ENCODE measurements at places on chromosomes 5 and 9.

- H3K27me3 ChIP-seq = no peaks in the 10 kb centered on the region
- DNase-seq = no peak
- H3K4me3 ChIP-seq = no peak overlapping the region
- no peaks in the 10 kb centered on the region for H3K36me3 ChIP-seq
Observed at GRCh38 chr9:99825172-99826046, 3.7 kb downstream of the NR4A3 start.

DNA sequence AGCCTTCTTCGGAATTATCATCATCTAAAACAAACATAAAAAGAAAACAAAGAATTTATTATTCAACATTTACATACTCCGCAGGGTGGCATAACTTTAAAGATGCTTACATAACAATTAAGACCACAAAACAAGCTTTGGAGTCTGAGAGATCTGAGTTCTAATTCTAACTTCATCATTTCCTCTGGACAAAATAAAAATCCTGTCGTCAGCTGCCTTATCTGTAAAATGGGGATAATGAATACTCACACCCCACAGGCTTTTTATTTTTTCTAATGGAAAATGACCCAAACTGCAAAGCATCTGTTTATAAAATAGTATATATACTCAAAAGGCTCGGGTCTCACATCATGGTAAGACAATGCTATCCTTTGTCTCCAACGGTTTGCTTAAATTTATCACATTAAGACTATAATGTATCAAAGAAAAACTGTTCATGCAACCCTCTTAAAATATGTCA is 4.3 kb downstream of the ARRDC3 start:
- peaks cover 48% of the 10 kb centered on the region for H3K36me3 ChIP-seq
- no peak for DNase-seq
- peak overlapping the region; percentile 100 for H3K27ac ChIP-seq
- no peaks in the 10 kb centered on the region for H3K27me3 ChIP-seq

- H3K4me1 ChIP-seq = no peaks in the 10 kb centered on the region
- DNase-seq = no peak
- no peak overlapping the region for H3K27ac ChIP-seq
- H3K27me3 ChIP-seq = no peaks in the 10 kb centered on the region
- H3K4me3 ChIP-seq = no peak overlapping the region
Observed at GRCh38 chr9:78103971-78104433, 72.4 kb upstream of the GNAQ start.

DNA sequence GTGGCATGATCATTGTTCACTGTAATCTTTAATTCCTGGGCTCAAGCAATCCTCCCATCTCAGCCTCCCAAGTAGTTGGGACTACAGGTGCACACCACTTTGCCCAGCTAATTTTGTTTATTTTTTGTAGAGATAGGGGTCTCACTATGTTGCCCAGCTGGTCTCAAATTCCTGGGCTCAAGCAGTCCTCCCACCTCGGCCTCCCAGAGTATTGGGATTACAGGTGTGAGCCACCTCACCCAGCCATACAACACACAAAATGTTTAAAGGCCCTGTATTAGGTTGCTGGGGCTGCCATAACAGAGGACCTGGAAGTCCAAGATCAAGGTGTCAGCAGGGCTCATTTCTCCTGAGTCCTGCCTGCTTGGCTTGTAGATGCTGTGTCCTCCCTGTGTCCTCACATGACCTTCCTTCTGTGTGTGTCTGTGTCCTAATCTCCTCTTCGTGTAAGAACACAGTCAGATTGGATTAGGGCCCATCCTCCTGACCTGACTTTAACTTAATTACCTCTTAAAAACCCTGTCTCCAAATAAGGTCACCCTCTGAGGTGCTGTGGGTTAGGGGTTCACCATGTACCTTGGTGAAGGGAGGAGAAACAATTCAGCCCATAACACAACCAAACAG is 5.4 kb downstream of the UBE2QL1 start:
- peaks cover 4% of the 10 kb centered on the region for H3K36me3 ChIP-seq
- peaks cover 21% of the 10 kb centered on the region for H3K27me3 ChIP-seq
- peaks cover 53% of the 10 kb centered on the region for H3K4me1 ChIP-seq
- DNase-seq = no peak
- no peak overlapping the region for H3K4me3 ChIP-seq

- no peak for DNase-seq
- no peaks in the 10 kb centered on the region for H3K27me3 ChIP-seq
- no peak overlapping the region for H3K4me3 ChIP-seq
Observed at GRCh38 chr5:61279725-61280124, 52.3 kb upstream of the ZSWIM6 start.

DNA sequence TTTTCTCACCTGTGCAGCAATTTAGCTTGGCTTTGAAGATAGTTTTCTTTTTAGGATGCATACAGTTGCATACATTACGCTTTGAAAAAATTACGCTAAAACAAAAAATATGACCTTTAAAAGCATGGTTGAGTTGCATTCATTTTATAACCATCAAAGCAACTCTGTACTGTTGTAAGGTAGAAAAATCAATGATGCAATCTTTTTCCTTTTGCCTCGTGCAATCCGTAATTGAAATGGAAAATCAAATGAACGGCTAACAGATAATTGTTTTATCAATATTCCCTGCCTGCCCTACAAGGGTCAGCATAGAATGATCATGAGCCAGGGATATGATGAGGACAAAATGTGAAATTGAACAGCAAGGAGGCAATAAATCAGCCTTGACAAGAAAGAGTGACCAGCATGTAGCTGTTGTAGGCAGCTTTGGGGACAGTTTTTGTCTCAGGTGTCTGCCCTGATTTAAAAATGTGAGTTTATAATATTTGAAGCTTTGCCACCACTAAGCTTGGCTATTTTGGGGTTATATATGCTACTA is 98.2 kb downstream of the PBX3 start:
- H3K4me3 ChIP-seq = no peak overlapping the region
- no peaks in the 10 kb centered on the region for H3K27me3 ChIP-seq
- H3K27ac ChIP-seq = peak overlapping the region; percentile 79
- H3K4me1 ChIP-seq = peaks cover 63% of the 10 kb centered on the region
- DNase-seq = no peak

DNA sequence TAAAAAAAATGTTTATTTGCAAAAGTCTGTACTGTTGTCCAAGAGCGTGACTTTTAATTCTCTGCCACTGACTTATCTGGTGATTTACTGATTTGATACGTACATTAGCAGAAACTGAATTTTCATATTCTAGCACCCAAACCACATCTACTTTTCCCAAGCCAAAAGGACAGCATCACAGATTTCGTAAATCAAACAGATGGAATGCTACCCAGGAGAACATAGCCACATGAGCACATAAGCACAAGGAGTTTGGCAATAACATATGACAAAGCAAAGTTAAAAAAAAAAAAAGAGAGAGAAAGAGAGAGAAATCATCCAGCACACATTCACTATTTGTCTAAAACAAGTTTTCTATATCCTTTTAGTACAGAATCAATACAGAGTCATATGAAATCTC is 83.7 kb downstream of the HINT1 start:
- H3K36me3 ChIP-seq = no peaks in the 10 kb centered on the region
- no peaks in the 10 kb centered on the region for H3K4me1 ChIP-seq
- H3K27ac ChIP-seq = no peak overlapping the region
- no peak overlapping the region for H3K4me3 ChIP-seq
- no peaks in the 10 kb centered on the region for H3K27me3 ChIP-seq

- H3K36me3 ChIP-seq = no peaks in the 10 kb centered on the region
- no peaks in the 10 kb centered on the region for H3K27me3 ChIP-seq
- no peak overlapping the region for H3K27ac ChIP-seq
- DNase-seq = no peak
- H3K4me3 ChIP-seq = no peak overlapping the region
Observed at GRCh38 chr5:14986413-14986812, 114.8 kb upstream of the ANKH start.

- no peak overlapping the region for H3K4me3 ChIP-seq
- H3K36me3 ChIP-seq = no peaks in the 10 kb centered on the region
- peak overlapping the region; percentile 39 for H3K27ac ChIP-seq
- peaks cover 5% of the 10 kb centered on the region for H3K4me1 ChIP-seq
- no peaks in the 10 kb centered on the region for H3K27me3 ChIP-seq
- no peak for DNase-seq
Observed at GRCh38 chr9:69816735-69817134, 3.9 kb upstream of the CFAP95 start.

- H3K4me3 ChIP-seq = no peak overlapping the region
- H3K27me3 ChIP-seq = no peaks in the 10 kb centered on the region
- no peak for DNase-seq
Observed at GRCh38 chr9:92206488-92206887, 87.0 kb downstream of the IARS1 start.

GRCh38 chr5:139164020-139164419 is 34.1 kb downstream of the SIL1 start:
- no peaks in the 10 kb centered on the region for H3K4me1 ChIP-seq
- H3K27me3 ChIP-seq = no peaks in the 10 kb centered on the region
- H3K27ac ChIP-seq = no peak overlapping the region

GRCh38 chr5:33816791-33817190 is 75.0 kb downstream of the ADAMTS12 start:
- no peak overlapping the region for H3K4me3 ChIP-seq
- H3K27ac ChIP-seq = no peak overlapping the region
- H3K27me3 ChIP-seq = no peaks in the 10 kb centered on the region

GRCh38 chr5:61965490-61965889 is 340.5 kb upstream of the KIF2A start:
- no peaks in the 10 kb centered on the region for H3K27me3 ChIP-seq
- DNase-seq = no peak
- no peak overlapping the region for H3K27ac ChIP-seq
- no peaks in the 10 kb centered on the region for H3K4me1 ChIP-seq

GRCh38 chr5:180558232-180558631 is 33.1 kb downstream of the SCGB3A1 start:
- no peak overlapping the region for H3K4me3 ChIP-seq
- H3K27ac ChIP-seq = no peak overlapping the region
- DNase-seq = no peak
- no peaks in the 10 kb centered on the region for H3K4me1 ChIP-seq
- no peaks in the 10 kb centered on the region for H3K27me3 ChIP-seq
- H3K36me3 ChIP-seq = peaks cover 28% of the 10 kb centered on the region

- DNase-seq = no peak
- no peak overlapping the region for H3K4me3 ChIP-seq
- no peaks in the 10 kb centered on the region for H3K36me3 ChIP-seq
- H3K4me1 ChIP-seq = no peaks in the 10 kb centered on the region
Observed at GRCh38 chr5:1704266-1704665, 95.4 kb downstream of the MRPL36 start.

GRCh38 chr9:72622186-72622585 is 100.8 kb downstream of the TMC1 start:
- no peaks in the 10 kb centered on the region for H3K36me3 ChIP-seq
- peaks cover 16% of the 10 kb centered on the region for H3K27me3 ChIP-seq
- H3K4me1 ChIP-seq = no peaks in the 10 kb centered on the region
- no peak overlapping the region for H3K4me3 ChIP-seq
- DNase-seq = no peak
- H3K27ac ChIP-seq = no peak overlapping the region

DNA sequence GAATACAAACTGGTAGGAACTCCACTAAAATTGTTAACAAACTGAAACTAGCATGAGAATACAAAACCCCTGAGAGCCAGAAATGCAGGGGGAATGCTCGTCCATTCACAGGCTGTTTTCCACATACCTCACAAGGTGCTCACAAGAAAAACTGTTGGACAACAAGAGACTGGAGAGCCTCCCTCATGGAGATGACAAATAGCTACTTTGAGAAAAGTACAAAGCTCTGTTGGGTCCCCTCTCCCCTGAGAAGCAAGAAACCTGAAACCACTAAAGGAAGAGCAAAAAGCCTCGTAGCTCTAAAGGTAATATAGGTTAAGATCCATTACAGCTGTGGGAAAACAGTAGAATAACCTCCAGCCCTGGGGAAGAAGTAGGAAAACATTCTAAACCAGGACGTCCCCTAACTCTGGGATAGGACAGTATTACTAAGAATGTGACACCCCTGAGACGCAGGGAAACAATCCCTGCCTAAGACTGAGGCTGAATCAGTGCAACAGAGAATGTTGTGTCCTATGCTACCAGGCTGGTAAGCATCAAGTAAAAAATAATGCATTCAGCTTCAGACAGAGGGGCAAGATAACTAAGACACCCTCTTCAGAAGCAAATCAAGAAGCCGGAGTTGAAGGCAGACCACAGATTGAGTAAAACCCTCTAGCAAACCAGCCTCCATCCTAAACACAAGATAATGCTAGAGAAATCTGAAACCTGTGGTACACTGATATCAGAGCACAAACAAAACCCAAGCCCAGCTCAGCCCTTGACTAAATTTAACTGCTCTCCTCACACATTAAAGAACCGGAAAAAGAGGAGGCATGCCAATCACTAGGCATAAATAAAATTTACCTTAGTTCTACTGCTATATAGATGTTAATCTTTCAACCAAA is 160.2 kb downstream of the SSBP2 start:
- no peak overlapping the region for H3K4me3 ChIP-seq
- no peaks in the 10 kb centered on the region for H3K36me3 ChIP-seq
- H3K27ac ChIP-seq = no peak overlapping the region

GRCh38 chr9:30996761-30997160 is 1387.7 kb upstream of the ACO1 start:
- H3K27me3 ChIP-seq = no peaks in the 10 kb centered on the region
- H3K4me1 ChIP-seq = no peaks in the 10 kb centered on the region
- no peak overlapping the region for H3K27ac ChIP-seq

- peak overlapping the region; percentile 82 for H3K4me3 ChIP-seq
- peaks cover 17% of the 10 kb centered on the region for H3K4me1 ChIP-seq
- peak overlapping the region; percentile 90 for H3K27ac ChIP-seq
- no peak for DNase-seq
- no peaks in the 10 kb centered on the region for H3K27me3 ChIP-seq
- no peaks in the 10 kb centered on the region for H3K36me3 ChIP-seq
Observed at GRCh38 chr9:96419691-96419969, 1.5 kb upstream of the ZNF367 start.

DNA sequence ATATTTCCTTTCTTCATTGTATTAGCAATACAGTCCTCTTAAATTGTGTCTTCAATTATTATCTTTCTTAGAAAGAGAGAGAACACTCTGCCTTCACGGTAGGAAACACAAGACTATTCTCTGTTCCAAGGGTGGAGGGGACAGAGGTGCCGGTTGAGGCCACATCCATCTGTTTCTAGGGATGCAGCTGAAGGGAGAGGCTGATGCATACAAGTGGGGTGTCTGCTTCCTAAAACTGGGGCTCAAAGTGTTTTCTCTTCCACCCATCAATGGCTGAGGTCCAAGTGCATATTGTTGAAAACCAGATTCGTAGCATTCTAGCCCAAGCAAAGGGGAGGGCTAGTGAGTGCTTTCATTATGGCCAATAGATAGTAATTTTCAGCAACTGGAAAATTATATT is 9.5 kb downstream of the IRX2 start:
- no peak for DNase-seq
- no peaks in the 10 kb centered on the region for H3K4me1 ChIP-seq
- H3K36me3 ChIP-seq = no peaks in the 10 kb centered on the region
- H3K4me3 ChIP-seq = no peak overlapping the region

Data from SK-N-SH (cell line).